A549 treated with DMSO at 1 μM for 4 hours (cell line): ENCODE measurements at places on chromosomes 4 and X. TPM values are rescaled to one million over a fixed set of nuclear protein-coding genes. Genes with fewer than 3 reads are reported as not detected.

The WNK3 gene
- total RNA-seq, result 0.01 TPM in 2 of 5 replicates, not detected in the others

The FRMD7 gene
- not detected in 5 replicates for total RNA-seq

The RNF150 gene
- 0.26 to 0.57 TPM (median 0.30 TPM) in 5 replicates for total RNA-seq

The AFF1 gene
- total RNA-seq, result 8.9 to 13.6 TPM (median 11.0 TPM) in 5 replicates

The MAGEB6B gene
- total RNA-seq, result not detected in 5 replicates

The CT55 gene
- total RNA-seq, result not detected in 5 replicates

The STPG2 gene
- total RNA-seq, result not detected in 5 replicates

The NOX1 gene
- 0.10 to 0.17 TPM (median 0.11 TPM) in 3 of 5 replicates, not detected in the others for total RNA-seq

The OTUD6A gene
- not detected in 5 replicates for total RNA-seq

The FGD1 gene
- total RNA-seq, result 5.8 to 9.9 TPM (median 7.7 TPM) in 5 replicates

The HPGD gene
- total RNA-seq, result 47.4 to 52.9 TPM (median 51.7 TPM) in 5 replicates

The MSANTD1 gene
- total RNA-seq, result 0.15 to 0.18 TPM (median 0.16 TPM) in 4 of 5 replicates, not detected in the other

The UBQLN2 gene
- total RNA-seq, result 22.9 to 28.6 TPM (median 26.3 TPM) in 5 replicates

The XAGE1A gene
- 16.0 to 35.5 TPM (median 20.7 TPM) in 4 of 5 replicates, not detected in the other for total RNA-seq

The NLGN4X gene
- 0.01 to 0.07 TPM in 2 of 5 replicates, not detected in the others for total RNA-seq

The GAGE2A gene
- not detected in 5 replicates for total RNA-seq

The SPANXB1 gene
- total RNA-seq, result 2.2 to 4.0 TPM (median 3.3 TPM) in 5 replicates

The BRS3 gene
- total RNA-seq, result not detected in 5 replicates

The FAM241A gene
- 0.94 to 1.2 TPM (median 1.0 TPM) in 5 replicates for total RNA-seq

The TEC gene
- 1.3 to 1.7 TPM (median 1.6 TPM) in 5 replicates for total RNA-seq

The RNF128 gene
- total RNA-seq, result 0.05 to 0.09 TPM (median 0.08 TPM) in 3 of 5 replicates, not detected in the others

The MAGED2 gene
- total RNA-seq, result 72.5 to 90.7 TPM (median 81.1 TPM) in 5 replicates

The EXOC1L gene
- not detected in 5 replicates for total RNA-seq

The GPM6B gene
- total RNA-seq, result not detected in 5 replicates
